ENCODE measurements at places on chromosomes 1 and 21.

- no peak for DNase-seq
These were observed 19.3 kb upstream of the TBX19 start for GRCh38 chr1:168261390-168261789.

- no peak for DNase-seq
These were observed 118.7 kb upstream of the ZBTB40 start for GRCh38 chr1:22332795-22333499.

GRCh38 chr1:17678011-17678410, 77.1 kb upstream of the ACTL8 start:
- no peak for DNase-seq

DNA sequence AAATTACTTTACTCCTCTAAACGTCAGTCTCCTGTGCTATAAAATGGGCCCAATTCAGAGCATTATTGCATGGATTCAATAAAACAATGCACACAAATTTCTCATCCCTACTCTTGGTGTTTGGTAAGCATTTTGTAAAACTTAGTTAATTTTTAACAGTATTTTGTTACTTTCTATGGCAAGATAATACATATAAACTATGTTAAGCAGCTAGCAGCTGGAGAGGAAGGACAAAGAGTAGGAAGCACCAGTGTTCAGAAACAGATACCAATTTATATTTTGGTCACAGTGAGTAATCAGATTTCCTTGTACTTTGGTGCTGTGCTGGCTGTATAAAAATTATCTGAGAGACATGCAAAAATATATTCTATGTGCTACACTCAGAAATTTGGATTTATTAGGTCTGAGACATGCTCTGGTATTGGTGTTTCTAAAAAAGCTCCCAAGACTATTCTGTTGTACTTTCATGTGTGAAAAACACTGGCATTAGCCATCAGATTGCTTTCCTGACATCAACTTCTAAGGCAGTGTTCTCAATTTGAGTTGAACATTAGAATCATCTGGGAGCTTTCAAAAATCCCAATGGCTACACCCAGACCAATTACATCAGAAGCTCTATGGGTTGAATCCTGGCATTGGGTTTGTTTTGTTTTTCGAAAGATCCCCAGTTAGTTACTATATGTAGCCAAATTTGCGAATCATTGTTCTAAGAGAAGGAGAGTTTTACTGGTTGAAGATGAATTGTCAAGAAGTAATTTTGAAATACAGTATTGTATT, 100.3 kb upstream of the C1orf87 start:
- no peak for DNase-seq

DNA sequence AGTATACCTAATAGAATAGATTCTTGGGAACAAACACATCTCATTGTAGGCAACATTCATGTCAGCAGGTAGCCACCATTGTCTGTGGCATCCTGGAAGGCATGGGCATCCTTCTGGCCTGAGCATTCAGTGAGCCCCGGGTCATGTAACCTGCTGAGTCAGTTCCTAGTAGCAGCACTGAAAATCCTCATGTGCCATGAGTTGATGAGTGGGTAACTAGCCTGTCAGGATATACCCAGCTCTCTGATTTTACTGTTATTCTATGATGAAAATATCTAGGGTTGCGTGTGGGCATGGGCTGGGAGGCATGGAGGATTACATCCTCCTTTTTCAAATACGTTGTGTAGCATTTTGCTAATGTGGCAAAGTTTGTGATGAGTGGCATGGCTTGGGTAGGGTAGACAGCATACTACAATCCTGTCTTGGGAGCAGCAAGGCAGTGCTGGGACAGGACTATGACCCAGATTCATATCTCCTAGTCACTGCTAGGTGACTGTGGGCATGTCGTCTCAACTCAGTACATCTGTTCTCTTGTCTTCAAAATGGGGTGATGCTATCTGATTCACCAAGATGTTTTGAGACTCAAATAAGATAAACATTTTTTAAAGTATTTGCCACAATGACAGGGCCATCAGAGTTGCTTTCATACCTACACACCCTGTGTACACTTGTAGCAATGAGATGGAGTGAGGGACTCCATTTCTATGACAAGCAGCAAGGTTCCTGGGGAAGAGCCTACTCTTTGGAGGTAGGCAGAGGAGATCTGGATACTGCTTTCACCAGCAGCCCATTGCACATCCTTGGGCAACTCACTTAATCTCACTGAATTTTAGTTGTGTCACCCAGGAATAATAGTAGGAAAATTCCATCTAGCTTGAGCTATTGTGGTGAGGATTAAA, 62.5 kb downstream of the CD58 start:
- no peak for DNase-seq

DNA sequence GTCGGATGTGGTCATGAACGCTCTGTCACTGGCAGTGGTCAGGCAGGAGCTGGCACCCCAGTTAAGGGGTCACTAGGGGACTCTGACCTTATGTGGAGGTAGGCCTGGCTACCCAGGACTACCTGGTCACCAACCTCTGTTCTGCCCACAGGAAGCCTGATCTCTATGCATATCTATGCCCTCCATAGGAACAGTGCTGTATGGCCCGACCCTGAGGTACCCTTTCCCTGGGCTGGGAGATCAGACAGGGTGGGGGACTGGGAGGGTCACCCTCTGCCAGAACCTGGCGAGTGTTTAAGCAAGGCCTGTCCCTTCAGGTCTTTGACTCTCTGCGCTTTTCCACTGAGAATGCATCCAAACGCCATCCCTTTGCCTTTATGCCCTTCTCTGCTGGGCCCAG, 19.0 kb downstream of the CYP4B1 start:
- DNase-seq, result no peak

DNA sequence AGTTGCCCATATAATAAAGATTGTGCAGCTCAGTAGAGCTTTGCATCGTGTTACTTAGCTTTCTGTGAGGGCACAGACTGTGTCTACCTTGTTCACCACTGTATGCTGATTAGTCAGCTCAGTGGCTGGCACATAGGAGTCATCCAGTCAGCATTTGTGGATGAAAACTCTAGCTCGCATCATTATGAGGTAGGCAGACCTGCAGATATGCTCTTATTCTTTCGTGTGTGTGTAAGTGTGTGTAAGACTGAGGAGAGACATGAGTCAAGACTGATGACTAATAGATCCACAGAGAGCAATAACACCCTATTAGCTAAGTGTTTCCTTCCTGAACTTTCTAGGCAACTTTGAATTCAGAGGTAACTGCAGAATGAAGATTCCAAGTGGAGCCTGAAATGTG, 17.1 kb downstream of the TTF2 start:
- no peak for DNase-seq
